ENCODE measurements at places on chromosomes 16 and 17.

- peak; percentile 53 for DNase-seq
Observed at GRCh38 chr17:48139944-48140343, 32.4 kb downstream of the SNX11 start.

GRCh38 chr17:77535892-77536291 lies 395.1 kb downstream of the SEC14L1 start:
- no peak for DNase-seq

- no peak for DNase-seq
Observed at GRCh38 chr16:19431636-19432340, 14.1 kb downstream of the TMC5 start.

DNA sequence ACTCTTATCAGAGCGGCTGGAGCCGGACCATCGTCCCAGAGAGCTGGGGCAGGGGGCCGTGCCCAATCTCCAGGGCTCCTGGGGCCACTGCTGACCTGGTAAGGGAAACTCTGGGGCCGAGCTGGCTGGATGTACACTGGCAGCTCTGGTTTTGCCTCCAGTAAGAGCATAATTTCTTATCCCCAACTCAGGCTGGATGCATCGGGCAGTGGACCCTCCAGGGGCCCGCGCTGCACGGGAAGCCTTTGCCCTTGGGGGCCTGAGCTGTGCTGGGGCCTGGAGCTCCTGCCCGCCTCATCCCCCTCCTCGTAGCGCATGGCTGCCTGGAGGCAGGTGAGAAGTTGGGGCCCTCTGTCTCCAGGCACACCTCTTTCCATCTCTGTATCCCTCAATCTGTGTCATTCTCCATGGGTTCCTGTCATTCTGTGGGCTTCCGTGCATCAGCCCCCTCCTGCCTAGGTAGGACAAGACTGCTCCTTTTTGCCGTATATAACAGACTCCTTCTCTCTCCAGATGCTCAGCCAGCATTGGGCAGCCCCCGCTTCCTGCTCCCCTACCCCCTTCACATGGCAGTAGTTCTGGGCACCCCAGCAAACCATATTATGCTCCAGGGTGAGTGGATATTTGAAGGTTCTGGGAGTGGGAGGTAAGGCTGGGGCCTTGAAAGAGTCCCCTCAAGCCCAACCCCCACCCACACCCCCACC lies 9.4 kb upstream of the TMEM88 start:
- no peak for DNase-seq

DNA sequence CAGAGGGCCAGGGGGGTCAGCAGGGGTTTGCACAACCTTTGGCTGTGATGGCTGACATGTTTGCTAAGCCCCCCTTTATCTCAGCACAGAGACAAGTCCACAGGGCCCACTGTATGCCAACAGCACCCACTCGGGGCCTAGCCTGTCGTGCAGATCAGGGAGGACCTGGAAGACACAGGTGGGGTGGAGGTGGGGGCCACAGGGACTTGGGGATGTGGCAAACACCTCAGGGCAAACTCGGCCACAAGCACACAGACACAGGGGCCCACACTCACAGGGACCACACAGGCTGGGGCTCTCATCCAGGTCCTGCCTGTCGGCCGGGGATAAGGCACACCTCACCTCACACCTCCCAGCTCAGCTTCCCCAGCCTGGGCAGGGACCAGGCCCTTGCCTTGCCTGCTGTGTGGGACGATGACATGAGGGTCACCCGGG lies 87.9 kb downstream of the C16orf78 start:
- DNase-seq: no peak

GRCh38 chr17:27635275-27635823 lies 4.4 kb downstream of the LGALS9 start:
- DNase-seq: peak; percentile 94

All from hematopoietic multipotent progenitor cell treated with erythropoietin and hydrocortisone succinate and interleukin-3 and kit ligand, for 4 days (in vitro differentiated cells).